ENCODE measurements at places on chromosomes 1 and 21.
A peak's percentile ranks its signal among the peaks of the same experiment; 100 is the strongest.

GRCh38 chr1:95084317-95085176 lies 11.8 kb upstream of the ALG14 start:
- peak; percentile 35 for DNase-seq

- peak; percentile 89 for DNase-seq
These were observed at the start of gene THAP3 for GRCh38 chr1:6624710-6625583. THAP3 (plus strand) TSS chr1:6624868; CDS start chr1:6625219, 351 bp downstream.

DNA sequence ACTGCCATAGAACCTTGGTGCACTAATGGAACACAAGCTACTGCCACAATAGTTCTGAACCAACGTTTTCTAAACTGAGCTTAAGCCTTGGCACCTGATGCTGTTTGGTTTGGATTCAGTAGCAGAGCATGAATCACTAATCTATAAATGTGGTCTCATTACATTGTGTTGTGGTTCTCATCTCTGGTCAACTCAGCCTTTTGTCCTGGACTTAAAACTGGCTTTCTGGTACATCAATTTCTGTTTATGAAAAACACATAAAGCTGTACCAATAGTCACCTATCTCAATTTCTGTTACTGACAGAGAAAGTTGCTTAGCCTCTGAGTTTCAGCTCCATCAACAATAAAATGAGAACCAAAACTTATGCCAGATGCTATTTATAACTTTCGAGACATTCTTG lies 197.5 kb upstream of the KIAA0040 start:
- DNase-seq, result no peak

GRCh38 chr1:81554108-81554507 lies 246.6 kb upstream of the ADGRL2 start:
- no peak for DNase-seq

DNA sequence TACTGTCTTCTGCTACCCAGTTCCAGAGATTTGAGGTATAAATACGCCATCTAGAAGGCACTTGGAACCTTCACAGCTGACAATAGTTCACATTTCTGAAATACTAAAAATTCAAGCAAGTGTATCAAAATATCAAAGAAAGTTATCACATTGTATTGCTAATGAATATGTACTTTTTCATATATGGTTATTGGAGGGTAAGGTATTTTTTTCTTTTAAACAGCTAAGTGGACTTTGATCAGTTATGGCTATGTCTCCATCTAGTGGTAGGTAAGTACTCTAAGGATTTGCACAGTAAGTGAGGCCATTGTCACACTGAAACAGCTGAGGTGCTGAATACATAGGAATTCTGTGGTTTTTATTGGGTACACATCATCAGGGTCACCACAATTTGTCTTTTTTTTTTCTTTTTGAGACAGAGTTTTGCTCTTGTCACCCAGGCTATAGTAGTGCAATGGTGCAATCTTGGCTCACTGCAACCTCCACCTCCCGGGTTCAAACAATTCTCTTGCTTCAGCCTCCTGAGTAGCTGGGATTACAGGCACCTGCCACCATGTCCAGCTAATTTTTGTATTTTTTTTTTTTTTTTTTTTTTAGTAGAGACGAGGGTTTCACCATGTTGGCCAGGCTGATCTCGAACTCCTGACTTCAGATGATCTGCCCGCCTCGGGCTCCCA lies 49.1 kb upstream of the CR2 start:
- peak; percentile 76 for DNase-seq

DNA sequence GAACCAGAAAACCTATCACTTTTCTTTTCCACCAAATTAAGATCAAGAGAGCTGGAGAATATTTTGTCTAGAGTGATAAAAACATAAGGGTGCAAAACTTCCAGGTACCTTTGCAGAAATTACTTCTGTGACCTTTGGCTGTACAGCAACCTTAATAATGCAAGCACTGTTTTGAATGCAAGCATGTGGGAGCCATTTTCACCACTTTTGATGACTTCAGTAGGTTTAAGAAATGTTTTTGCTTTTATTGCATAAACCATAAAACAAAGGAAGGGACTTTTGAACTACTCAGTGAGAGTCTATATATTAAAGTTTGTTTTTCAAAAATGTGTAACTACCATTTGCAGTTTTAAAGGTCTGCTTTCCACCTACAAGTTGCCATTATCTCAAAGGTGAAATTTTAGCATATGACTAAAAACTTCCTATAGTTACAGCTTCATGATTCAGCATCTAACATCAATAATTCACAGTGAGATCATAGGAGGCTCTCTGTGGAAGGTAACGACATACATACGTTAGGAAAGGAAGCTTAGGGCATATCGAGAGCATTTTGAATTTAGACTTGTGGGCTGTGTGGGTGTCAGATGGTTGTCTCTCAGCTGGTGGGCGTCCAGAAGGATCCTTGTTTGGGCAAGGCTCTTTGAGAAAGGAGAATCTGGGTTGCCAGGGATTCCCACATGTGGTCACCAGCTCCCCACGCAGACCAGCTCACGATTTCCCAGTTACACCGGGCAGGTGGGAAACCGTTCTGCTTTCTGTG lies 1.1 kb upstream of the GADD45A start:
- DNase-seq, result no peak

- no peak for DNase-seq
These were observed 111.0 kb downstream of the PGBD5 start for GRCh38 chr1:230315099-230315498.

DNA sequence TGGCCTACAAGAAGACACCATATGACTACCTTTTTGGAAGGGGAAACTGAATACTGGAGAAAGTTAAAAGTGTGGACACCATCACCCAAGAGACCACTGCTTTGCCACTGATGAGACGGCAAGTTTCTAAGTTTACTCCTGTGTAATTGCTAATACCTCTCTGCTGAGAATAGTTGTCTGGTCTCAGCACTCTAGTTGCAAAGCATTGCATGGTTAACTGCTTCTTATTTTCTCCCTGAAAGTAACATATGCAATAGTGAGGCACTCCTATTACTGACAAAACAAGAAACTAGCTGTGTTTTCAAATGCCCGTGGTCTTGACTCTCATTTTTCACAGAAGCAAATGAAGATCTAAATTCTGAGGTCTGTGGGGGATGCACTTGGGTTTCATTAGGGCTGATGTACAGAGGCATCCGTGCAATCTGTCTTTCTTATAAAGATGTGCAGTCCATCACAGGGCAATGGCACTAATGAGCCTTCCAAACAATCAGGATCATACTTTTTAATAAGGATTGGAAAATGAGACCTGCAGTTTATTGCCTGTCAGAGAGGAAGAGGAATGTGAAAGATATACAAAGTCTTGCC lies 62.9 kb downstream of the IFI44 start:
- no peak for DNase-seq

- DNase-seq, result no peak
These were observed 910 bp downstream of the RUNX1 start for GRCh38 chr21:35048183-35048601.

DNA sequence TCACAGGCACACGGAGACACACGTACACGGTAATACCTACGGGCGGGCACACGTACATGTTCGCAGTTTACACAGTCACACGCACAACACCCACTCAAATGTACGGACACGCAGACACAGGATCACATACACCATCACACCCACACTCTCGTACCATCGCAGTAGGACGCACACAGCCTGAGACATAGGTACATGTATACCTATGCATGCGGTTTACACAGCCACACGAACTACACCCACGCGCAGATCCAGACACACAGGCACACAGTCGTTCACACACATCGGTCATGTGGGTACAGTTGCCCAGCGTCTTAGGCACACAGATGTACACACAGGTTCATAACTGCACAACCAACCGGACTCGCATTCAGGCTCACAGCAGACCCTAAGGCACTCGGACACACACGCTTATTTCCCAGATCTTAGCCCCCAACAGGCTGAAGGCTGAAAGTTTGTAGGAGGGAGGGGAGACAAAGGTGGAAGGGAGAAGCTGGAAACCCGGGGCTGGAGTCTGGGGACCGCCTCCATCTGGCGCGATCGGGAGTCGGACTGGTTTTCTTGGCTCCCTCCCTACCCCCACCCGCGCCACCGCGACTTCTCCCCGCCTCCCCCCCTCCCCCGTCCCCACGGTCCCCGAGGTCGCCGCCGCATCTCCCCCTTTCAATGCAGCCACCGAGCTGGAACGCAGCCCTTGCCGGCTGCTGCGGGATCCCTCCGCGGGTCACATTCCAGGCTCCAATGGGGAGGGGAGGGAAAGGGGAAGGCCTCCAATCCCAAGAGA lies 51.9 kb upstream of the SYNC start:
- DNase-seq, result peak; percentile 35

- DNase-seq, result no peak
These were observed 50.4 kb downstream of the IGSF21 start for GRCh38 chr1:18157968-18158367.

DNA sequence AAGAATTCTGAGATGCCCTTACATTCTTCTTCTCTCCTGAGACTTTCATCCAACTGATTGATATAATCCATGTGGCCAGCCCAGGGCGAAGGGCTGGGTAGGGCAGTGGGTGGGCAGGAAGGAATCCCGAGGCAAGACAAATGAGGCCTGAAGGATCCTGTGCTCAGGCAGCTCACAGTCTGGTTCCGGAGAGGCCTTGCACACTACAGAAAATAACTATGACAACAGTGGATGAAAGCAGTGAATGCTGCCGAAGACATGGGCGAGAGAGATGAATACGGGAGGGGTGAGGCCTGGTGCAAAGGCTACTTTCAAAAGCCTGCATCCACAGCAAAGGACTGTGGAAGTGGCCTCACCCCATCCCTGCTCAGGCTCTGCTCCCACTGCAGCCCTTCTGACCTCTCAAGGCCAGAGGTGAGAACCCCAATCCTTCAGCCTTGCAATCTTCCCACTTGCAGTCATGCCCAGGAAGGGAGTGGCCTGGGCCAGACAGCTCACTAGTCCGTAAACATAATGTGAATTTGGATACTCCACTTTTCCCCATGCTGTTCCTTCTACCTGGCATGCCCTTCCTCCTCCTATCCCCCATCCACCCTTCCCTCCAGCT lies 183.7 kb upstream of the EDN2 start:
- DNase-seq, result no peak

DNA sequence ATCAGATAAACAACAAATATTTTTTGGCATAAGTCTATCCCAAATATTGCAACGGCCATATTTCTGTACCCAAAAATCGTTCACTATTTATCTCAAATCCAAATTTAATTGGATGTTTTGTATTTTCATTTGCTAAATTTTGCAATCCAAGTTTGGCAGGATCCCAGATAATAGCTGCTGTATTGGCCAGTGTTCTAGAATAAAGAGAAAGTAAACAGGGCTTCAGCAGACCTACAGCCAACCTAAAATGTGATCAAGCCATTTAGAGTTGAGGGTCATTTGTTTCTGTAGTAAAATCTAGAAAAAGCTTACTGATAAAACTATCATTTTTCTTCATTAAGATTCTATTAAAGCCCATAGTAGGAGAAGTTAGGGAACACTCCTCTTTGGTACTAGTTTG lies 506.6 kb upstream of the PTBP2 start:
- no peak for DNase-seq

DNA sequence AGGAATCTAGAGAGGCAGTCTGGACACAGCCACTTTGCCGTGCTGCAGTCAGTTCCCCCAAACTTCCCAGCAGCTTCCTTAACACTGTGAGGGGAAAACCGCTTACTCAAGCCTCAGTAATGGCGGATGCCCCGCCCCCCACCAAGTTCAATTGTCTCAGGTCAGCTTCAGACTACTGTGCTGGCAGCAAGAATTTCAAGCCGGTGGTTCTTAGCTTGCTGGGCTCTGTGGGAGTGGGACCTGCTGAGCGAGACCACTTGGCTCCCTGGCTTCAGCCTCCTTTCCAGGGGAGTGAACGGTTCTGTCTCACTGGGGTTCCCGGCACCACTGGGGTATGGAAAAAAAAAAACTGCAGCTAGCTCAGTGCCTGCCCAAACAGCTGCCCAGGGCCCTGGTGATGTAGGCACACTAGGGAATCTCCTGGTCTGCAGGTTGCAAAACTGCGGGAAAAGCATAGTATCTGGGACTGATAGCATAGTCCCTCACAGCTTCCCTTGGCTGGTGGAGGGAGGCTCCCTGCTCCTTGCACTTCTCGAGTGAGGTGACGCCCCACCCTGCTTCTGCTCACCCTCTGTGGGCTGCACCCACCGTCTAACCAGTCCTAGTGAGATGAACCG lies 23.7 kb upstream of the HFM1 start:
- no peak for DNase-seq

- DNase-seq, result no peak
These were observed 534.5 kb downstream of the USP25 start for GRCh38 chr21:16264319-16264718.

GRCh38 chr1:31867546-31867945 lies 51.7 kb upstream of the SPOCD1 start:
- DNase-seq, result no peak

DNA sequence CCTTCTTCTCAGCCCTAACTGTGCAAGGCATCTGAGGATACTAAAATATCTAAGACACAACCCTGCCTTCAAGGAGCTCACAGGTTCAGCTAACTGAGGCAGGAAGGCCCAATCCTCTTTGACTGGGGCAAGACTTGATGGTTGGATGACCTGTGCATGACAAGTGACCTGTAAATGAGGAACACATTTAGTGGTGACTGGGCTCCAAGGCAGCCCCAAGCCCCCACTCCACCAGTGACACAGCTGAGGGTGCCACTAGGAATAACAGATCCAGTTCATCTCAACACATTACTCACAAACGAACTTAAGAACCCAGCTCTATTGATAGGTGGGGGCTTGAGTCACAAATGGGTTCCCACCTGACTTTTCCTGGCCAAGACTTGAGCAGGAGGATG lies 244.7 kb upstream of the IRF2BP2 start:
- DNase-seq, result no peak

GRCh38 chr1:92820024-92820423 lies 11.8 kb upstream of the RPL5 start:
- no peak for DNase-seq

DNA sequence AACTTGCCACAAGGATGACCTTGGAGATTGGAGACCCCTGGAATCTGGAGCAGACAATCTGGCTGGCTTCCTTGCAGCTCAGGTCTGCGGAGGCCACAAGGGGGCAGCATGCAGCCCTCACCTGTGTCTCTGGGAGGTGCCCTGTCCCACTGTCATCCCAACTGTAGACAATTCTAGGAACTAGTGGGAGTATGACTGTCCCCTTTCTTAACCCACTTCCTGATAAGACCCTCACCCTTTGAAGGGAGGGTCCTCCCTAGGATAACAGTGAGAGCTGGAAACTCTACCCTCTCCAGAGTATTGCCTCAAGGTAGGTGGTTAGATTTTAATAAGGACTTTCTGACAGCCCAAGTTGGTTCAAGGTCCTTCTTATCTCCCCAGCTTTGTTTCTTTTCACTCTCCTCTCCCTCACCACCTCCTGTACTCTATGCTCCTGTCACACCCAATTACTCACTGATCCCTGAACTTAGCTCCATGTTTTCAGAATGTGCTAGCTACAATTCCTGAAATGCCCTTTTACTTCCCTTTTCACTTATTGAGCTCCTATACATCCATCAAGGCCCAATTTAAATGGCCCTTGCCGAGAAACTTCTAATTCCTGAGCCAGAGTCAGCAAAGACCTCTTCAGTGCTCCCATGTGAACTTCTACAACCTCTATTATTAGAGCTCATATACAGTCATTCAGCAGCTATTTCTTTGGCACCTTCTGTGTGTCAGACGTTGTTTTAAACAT lies 9.2 kb upstream of the KCNQ4 start:
- DNase-seq, result peak; percentile 13

All from amniotic epithelial cell (primary cell).